ENCODE measurements at places on chromosomes 2 and 18. TPM values are rescaled to one million over a fixed set of nuclear protein-coding genes. Genes with fewer than 3 reads are reported as not detected.

DNA sequence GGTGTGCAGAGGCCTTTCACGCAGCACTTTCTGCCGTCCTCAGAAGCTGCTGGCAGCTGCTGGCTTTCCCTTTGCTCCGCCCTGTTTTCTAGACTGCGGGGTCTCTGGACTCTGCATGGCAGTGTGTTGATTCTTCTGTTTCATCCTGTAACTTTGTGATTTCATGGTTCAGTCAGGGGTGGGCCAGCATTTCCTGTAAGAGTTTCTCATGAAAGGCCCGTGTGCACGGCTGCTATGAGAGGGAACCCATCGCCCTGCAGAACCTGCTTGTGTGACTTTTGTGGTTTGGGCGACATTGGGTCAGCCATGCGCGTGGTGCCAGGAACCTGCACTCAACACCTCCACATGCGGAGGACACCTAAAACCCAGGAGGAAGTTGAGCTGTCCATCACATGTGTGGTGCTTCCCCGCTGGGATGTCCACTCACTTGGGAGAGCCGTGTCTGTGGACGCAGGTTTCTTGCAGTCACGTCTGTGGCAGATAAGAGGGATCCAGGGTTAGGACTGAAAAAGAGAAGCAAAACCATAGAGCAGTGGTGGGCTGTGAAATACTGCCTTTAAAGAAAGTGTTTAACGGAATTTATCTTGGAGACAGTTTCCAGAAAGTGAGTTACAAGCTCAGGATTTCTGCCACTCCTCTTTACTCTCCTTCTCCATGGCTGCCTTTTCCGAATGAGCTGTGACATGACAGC, 167.3 kb upstream of the ALKAL2 start:
- DNase-seq, result no peak

DNA sequence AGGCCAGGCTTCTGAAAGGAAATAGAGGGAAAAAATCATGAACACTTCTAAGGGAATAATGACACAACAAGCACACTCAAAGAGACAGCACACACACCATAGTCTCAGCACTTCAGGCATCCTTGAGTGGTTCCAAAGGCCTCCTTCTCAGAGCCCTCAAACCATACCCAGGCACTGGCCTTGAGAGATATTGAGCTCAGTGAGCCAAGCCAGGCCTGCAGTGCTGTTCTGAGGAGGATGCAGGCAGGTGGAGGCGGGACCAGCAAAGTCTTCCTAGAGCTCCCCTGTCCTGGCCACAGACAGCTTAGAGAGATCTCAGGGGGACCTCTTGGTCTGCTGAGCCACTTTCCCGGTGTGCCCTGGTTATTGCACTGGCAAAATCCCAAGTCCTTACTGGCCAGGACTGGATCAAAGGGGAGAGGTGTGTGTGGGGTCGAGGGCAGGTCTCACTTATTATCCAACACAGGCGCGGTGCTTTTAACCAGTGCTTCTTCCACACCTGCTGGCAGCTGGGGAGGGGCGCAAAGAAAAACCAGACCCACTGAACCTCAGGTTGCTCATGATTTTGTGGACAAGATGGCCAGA, 86.8 kb upstream of the HAAO start:
- DNase-seq, result no peak

DNA sequence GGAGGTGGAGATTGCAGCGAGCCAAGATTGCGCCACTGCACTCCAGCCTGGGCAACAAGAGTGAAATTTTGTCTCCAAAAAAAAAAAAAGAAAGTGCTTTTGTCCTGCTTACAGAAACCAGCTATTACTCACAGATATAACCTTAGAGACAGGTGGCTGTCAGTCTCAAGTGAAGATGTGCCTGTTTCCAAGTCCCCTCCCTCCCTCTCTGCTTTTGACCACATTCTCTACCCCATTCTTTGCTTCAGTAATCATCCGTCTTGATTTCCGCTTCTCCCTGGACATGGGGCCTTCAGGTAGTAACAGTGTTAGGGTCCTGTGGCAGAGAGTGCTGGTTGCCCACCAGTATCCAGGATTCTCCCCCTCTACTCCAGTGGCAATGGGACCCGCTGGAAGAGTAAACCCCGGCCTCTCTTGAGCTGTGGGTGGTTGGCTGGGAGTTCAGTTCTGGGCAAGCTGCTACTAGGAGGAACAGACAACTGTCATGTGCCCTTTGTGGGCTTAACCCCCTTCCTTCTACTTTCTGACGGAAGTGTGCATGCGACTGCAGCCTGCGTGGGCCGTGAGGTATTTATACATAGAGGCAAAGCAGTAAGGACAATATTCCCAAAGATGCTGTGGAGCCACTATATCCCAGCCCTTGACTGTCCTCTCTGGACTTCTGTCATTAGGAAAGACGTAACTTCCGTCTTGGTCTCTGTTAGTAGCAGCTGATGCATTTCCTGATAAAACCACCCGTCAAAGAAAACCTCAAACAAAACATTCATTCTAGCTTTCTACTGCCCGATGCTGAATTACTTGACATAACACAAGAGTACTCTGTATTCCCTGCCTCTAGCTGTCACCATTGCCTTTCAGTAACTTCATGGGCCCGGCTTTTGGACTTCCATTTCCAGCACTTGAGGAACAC, 17.8 kb downstream of the PDCL3 start:
- peak; percentile 75 for DNase-seq

GRCh38 chr2:204850581-204850980, 305.3 kb downstream of the PARD3B start:
- DNase-seq, result no peak

- no peak for DNase-seq
These were observed 175.7 kb downstream of the ICOS start for GRCh38 chr2:204112084-204112770.

DNA sequence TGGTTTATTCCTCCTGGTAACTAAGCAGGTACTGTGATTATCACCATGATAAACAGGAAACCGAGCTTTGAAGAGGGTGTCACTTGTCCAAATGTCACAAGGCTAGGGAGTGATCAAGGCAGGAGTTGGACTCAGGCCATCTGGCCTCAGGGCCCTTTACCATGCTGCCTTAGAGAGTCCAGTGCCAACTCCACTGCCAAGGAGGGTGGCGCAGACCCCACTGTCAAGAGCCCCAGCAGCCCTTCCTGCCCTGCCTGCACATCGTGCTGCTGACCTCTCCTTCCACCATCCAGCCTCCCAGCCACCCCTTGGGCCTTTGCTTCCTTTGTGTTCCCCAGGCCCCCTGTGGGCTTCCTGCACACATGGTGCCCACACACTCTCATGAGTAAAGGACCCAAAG, 48.3 kb downstream of the TNS1 start:
- no peak for DNase-seq

DNA sequence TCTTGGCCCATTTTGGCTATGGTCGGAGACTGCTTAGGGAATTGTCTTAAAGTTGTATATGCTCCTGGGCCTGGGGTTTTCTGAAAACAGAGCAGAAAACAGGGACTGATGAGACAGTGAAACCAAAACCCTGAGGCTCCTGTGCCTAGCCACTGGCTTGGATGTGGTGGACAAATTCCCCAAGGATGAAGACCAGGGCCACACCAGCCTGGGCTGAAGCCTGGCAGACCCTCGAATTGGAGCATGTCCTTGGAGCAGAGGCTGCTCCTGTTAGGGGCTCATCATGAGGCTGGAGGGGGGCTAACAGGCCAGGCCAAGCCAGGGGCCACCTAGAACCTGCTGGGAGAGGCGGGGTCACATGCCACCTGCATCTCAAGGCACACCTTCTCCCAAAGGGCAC, 68.1 kb downstream of the STPG4 start:
- no peak for DNase-seq

GRCh38 chr2:16260041-16260830, 319.9 kb downstream of the MYCN start:
- DNase-seq, result no peak

DNA sequence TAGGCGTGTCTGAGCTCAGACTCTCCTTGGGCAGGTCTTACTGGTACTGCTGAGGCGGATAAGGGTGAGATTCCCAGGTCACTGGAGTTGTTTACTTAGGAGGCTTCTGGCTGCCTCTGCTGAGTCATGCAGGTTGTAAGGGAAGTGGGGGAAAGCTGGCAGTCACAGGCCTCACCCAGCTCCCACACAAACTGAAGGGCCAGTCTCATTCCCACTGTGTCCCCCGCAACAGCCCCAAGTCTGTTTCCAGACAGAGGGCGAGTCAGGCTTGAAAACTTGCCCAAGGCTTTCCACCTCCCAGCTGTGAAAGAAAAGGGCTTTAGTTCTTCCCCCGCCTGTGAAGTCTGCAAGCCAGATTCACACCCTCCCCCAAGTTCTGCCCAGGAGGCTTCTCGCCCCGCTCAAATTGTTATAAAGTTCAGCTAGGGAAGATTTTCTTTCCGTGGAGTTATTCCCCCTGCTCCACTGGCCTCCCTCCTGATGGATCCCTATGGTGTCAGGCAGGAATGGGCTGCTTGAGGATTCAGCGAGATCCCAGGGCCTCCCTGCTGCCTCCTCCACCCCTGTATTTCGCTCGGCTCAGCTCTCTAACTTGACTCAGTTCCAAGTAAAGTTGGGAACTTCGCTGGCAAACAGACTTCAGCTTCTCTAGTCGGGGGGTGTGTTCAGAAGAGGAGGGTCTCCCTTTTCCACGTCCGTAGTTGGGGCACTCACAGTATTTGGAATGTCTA, 248.6 kb downstream of the NR4A2 start:
- DNase-seq, result no peak

GRCh38 chr2:168450171-168450570, 5.9 kb upstream of the CERS6 start:
- DNase-seq, result peak; percentile 27

GRCh38 chr2:109727929-109728447, 66.1 kb upstream of the RGPD5 start:
- DNase-seq, result no peak

- no peak for DNase-seq
These were observed 44.3 kb upstream of the SCLY start for GRCh38 chr2:238016526-238016925.

- no peak for DNase-seq
These were observed 87.6 kb downstream of the THADA start for GRCh38 chr2:43508209-43508608.

DNA sequence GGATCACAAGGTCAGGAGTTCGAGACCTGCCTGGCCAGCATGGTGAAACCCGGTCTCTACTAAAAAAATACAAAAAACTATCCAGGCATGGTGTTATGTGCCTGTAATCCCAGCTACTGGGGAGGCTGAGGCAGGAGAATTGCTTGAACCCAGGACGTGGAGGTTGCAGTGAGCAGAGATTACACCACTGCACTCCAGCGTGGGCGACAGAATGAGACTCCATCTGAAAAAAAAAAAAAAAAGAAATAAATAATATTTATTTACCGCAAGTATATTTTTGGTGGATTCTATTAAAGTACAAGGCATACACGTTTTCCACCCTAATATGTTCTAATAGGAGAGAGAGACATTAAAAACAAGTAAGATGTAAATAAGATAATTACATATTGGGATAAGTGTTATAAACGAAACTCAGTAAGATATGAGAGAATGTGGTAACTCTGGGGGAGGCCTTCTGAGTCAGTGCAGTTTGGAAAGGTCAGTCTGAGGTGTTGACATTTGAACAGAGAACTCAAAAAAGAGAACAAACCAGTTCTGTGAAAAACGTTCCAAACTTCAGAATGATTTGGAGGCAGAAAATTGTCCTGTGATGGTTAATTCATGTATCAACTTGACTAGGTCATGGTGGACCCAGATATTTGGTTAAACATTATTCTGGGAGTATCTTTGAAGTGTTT, 8.8 kb upstream of the POLI start:
- DNase-seq, result no peak

DNA sequence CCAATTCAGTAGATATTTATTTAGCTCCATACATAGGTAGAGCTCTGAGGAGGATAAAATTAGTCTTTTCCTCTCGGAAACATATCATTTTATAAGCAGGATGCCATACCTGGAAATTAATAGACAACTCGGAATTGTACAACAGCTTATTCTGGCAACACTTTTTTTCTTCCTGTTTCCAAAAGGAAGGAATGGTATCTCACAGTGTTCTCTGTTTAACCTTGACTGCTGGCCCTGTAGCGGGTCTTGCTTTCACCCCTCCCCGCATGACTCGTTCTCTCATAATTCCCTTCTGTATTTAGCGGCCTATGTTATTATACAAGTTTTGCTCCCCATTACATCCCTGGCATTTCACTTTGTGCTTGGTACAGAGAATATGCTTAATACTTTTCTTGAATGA, 2.5 kb upstream of the KYNU start:
- no peak for DNase-seq

DNA sequence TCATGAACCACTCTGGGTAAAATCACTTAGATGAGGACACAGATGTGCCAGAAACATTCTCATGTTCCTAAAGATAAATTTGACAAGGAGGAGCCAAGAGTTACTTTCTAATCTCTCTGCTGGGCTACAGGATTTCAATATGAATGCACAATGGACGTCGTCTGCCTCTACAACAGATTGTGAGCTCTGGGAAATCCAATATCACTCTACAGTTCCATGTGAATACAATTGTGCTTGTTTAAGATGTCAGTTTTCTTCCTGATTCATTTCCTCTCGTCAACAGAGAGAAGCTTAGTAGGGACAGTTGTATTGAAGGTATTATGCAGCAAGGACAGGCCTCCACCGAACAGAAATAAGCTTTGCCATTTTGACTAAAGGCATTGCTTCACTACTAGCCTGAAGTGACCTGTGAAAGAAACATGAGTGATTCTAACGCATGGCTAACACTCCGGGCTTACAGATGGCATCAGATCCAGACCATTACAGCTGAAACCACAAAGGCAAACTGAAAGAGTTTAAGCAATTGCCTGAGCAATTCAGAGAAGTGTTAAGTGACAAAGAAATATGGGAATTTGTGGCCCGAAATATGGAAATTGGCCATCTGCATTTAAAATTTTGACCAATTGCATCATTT, 1591.5 kb downstream of the LRP1B start:
- DNase-seq, result no peak

DNA sequence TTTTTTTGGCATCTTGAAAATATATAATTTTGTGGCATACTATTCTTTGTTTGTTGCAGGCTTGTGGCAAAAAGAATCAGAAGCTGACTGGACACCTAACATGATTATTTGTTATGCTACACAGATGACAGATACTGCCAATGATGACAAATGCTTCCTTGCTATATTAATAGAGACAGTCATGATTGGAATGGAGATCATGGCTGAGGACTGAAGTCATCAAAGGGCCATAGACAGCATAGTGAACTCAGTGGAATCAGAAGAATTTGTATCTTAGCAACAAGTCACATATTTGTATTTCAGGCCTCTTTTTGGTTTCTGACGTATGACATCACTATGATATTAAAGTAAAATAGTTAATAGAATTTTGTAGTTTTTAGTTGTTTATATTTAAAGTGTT, 1003.8 kb upstream of the DDX18 start:
- no peak for DNase-seq

FHL2 gene
- 2.6 TPM for polyA plus RNA-seq

HOXD8 gene
- polyA plus RNA-seq, result not detected

CDH19 gene
- not detected for polyA plus RNA-seq

PARD6G gene
- 0.16 TPM for polyA plus RNA-seq

RAB27B gene
- 0.57 TPM for polyA plus RNA-seq

KCNIP3 gene
- not detected for polyA plus RNA-seq

SERPINB2 gene
- 0.09 TPM for polyA plus RNA-seq

UGT1A3 gene
- polyA plus RNA-seq, result not detected

REG1B gene
- polyA plus RNA-seq, result not detected

TRABD2A gene
- polyA plus RNA-seq, result 104 TPM

TMEFF2 gene
- not detected for polyA plus RNA-seq

CPLX4 gene
- polyA plus RNA-seq, result not detected
